ENCODE measurements at places on chromosomes 5 and 9.

GRCh38 chr9:32306006-32306405 is 78.4 kb upstream of the ACO1 start:
- no peak for DNase-seq

- DNase-seq = peak; percentile 13
Measured at GRCh38 chr9:100472788-100473275, at the start of gene TMEFF1. Gene TMEFF1 (plus strand): TSS chr9:100473149. CDS start chr9:100473545, 396 bp downstream.

DNA sequence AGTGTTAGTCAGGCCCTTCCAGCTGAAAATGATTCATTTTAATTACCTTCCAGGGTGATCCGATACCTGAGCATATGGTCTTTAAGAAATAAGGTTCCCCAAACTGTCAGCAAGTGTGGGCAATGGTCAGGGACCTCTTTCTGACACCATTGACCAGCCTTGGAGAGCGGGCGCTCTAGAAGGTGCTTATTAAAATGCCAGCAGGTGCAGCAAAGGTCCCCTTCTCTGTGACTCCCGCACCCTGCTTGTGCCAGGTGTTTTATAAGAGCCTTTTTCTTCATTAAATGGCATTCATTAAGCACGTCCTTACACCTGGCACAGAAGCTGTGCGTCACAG is 85.3 kb downstream of the MVB12B start:
- DNase-seq = no peak

DNA sequence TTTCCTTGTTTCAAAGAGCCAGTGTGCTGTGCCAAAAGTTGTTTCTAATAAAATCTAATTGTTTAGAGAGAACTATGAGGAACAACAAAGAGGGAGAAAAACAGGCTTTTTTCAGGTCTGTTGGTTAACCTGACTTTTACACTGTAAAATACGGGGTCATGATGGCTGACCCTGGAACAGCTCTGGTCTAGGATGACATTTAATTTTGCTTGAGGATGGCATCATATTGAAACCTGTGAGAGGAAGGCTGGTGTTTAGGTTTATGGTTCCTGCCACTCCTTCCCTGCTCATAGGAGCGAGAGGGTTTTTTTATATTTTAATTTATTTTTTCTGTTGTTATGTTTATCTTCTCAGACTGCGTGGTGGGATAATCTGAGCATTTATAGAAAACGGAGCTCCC is 327.6 kb downstream of the KDM4C start:
- DNase-seq = no peak

DNA sequence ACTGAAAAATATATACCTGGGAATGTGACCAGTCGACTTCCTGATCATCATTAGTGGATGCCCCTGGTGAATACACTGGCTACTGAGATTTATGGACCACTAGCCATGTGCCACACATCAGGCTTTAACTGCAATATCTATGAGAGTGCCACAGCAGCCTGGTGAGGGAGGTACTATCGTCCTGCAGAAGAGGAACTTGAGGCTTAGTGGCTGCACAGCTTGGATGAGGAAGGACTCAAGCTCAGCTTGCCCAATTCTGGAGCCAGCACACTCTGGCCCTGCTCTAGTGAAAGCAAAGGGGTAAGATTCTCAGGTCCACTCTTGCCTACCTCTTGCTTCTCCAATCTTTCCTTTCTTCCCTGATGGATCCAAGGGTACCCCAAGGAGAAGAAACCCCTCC is 129.3 kb downstream of the ENTREP1 start:
- DNase-seq = no peak

- no peak for DNase-seq
Measured at GRCh38 chr5:153891394-153891793, 147.3 kb downstream of the FAM114A2 start.

- DNase-seq = no peak
Measured at GRCh38 chr5:160001457-160001856, 7.5 kb upstream of the TTC1 start.

- DNase-seq = no peak
Measured at GRCh38 chr9:3027210-3027609, 183.3 kb upstream of the PUM3 start.

- no peak for DNase-seq
Measured at GRCh38 chr9:68574150-68574549, 33.5 kb upstream of the TMEM252 start.

DNA sequence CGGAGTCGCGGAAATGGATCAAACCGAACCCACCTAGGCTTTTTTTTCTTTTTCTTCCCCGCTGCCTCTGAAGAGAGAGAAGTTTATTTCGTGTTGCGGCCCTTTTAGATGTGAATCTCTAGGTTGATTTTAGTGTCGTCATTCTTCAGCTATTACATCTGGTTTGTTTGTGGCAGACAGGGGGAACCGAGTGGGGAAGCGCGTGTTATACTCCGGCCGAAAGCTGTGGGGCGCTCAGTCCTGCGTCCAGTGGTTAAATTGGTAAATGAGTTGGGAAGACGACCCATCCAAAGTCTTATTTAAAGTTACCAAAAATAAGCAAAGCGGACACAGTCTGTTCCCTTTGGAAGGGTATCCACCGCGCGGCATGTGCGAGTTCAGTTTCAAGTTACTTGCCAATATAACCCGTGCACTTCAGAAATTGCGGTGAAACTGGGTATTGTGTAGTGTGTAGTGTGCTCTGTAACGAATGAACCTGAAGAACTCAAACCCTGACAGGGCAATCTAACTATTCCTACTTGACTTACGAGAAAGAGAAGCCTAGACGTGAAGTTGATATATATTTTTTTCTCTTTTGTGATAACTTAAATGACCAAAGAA is 1.3 kb downstream of the MAN2A1 start:
- DNase-seq = peak; percentile 69

GRCh38 chr9:115350548-115350947 is 232.6 kb upstream of the TNC start:
- DNase-seq = no peak

DNA sequence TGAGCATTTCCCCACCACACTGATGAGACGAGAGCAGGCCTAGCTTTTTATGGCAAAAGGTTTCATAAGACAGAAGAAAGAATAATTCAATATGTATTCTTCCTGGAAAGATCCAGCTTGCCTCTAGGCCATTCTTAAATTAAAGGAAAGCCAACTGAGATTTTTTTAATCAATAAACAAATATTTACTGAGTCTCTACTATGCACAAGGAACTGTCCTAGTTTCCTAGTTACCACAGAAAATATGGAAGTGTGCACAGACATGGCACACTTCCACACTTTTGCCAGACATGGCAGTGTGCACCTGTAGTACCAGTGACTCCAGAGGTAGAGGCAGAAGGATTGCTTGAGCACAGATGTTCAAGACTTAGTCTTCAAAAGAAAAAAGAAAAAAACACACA is 281.0 kb downstream of the CETN3 start:
- no peak for DNase-seq

- DNase-seq = no peak
Measured at GRCh38 chr5:17992291-17992690, 358.0 kb downstream of the TAF11L14 start.

DNA sequence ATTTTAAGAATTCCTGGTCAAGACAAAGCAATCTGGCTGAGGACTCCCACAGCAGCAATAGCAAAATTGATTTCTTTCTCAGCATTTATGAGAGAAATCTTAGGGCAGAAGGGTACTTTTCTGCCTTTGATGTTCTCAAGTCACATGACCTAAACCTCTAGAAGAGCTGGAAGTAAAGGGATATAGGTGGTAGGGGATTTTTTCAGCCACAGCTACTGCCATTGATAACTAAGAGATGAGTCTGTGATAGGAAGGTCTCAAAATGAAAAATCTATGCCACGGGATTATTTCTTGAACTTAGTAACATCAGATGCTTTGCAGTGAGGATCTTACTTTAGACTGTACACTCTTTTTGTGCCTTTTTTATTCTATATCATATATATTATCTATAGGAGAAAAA is 35.6 kb downstream of the IL6ST start:
- no peak for DNase-seq

DNA sequence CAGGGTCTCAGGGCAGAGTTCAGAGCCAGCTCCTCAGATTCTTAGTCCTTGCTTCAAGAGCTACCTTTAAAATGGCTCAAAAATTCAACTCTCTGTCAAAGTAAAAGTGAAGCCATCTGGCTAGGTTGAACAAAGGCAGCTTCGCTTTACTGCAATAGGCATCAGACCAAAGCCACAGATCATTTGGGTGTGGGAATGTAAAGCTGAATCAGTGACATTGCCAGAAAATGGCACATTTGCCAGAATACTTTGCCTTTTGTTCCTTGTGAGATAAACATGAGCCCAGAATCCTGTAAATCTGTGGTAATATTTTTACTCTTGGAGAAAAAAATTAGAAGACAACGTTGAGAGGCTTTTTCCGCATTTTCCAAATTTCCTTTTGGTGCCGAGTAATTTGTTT is 210.5 kb downstream of the PALM2AKAP2 start:
- no peak for DNase-seq

DNA sequence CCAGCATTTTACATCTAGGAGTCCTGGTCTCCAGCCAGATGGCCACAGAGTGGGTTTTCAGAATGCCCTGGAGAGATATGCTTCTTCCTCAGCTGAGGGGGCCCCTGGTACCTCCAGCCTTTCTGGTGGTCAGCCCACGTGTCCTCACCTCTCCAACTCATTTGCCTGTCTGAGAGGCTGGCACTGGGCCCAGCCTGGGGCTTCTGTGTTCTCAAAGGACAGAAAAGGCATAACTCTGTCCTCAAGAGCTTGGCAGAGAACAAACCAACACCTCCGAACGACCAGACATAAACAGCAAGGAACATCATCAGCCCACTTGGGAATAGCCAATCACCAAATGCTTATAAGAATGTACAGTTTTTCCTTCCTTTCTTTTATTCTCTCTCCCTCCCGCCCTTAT is 17.1 kb downstream of the ENG start:
- DNase-seq = no peak

DNA sequence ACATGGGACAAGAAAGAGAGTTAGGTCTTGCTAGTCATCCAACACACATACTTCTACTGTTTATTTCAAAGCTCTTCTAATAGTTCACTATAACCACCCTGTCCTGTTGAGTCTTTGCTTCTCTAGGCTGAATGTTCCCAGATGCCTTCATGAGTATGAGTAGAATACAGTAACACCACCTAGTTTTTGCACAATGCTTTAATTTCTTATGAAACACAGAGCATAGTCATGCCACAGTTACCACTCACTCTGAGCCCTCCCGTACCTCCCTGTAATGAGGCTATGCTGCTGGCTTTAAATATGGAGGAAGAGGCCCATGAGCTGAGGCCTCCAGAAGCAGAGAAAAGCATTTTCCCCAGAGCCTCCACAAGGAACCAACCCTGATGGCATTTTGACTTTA is 75.0 kb upstream of the SLC1A3 start:
- DNase-seq = no peak

GRCh38 chr5:7877851-7878250 is 8.9 kb downstream of the MTRR start:
- DNase-seq = no peak

GRCh38 chr5:83494666-83495065 is 23.1 kb downstream of the VCAN start:
- DNase-seq = no peak

DNA sequence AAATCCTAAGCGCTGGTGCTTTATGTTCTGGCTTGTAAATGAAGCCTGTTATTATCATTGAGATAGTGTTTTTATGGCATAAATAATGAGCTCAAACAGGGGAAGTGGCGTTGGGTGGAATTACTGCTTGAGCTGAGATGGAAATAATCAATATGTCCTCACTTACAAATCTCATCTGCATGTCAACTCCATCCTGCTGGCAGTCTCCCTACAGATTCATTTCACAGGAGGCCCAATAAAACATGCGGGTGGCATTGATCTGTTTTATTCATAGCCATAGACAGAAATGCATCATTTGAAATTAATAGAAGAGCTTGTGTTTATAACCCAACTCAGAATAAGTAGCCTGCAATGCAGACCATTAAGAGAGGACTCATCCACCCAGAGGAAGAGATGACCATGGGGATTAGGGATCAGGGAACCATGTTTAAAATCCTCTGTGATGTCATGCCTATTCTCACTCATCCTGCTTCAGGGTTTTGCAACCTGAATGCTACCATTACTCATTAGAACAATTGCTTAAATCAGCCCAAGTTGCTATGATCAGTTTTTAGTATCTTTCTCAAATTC is 680.4 kb downstream of the TLR4 start:
- no peak for DNase-seq

DNA sequence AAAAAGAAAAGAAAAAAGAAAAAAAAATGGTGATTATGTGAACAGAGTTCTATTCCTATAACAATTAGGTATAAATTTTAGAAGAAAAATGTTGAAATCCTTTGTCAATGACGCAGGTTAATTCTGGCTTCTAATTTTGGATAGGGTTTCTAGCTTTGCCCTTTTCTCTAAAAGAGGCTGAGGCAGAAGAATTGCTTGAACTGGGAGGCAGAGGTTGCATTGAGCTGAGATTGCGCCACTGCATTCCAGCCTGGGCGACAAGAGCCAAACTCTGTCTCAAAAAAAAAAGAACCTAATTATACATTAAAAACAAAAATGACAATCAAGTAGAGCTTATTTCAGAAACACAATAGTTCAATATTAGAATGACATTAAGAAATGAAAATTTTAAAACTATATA is 2.9 kb downstream of the STXBP1 start:
- no peak for DNase-seq

DNA sequence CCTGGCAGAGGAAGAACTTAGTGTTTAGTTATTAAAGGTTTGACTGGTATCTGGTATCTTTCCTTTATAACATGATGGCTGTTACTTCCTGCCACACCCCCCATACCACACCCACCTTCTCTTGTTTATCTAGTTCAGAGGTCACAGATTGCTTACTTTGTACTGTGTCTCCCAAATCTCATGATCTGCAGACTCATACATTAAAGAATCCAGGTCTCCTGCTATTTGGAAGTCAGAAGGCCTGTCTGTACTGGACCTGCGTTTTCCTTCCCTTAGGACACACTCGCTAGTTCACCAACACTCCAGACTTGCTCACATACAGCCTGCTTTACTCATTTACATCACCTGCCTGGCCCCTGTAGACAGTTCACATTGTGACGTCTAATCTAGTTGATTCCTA is 39.3 kb downstream of the NUDT12 start:
- no peak for DNase-seq

DNA sequence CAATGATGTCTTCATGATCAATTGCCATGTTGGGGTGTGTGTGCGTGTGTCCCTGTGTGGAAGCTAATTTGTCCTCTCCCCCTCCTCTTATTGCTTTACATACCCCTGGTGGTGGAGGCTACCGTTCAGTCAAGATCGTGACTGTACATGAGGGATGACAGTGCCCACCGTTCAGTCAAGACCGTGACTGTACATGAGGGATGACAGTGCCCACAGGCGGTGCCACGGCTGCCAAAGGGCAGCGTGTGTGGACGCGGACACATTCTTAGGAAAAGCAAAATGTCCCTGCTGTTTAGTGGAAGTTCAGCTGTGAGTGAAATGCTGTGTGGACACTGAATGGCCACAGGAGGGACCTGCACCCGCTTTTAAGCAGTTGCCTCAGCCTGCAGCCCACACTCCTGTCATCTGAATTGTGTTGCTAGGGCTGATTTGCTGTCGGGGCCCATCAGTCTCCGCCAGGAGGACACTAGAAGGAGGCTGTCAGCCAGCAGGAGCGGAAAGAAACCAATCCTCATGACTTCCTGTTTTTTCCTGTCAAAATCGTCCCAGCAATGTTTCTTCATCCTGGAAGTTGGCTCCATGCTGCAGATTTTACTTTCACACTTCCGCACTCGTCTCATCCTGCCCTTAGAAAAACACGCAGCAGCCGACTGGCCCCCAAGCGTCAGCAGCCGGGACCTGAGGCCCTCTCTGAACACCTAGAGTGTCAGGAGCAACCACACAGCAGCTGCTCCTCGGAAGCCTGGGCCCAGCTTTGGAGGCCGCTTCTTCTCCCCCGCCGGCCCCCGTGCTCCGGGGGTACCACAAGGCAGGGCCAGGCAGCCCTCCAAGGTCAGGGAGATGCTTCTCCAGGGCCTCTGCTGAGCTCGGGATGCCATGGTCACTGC is 9.1 kb downstream of the OR2V1 start:
- DNase-seq = no peak

GRCh38 chr5:114265432-114266060 is 96.3 kb upstream of the KCNN2 start:
- no peak for DNase-seq
